Activated CD4-positive, alpha-beta T cell treated with anti-CD3 and anti-CD28 coated beads, Interleukin-10, Interleukin-2, amounts not matched to agents 100 ng/mL and 50 ng/mL, durations not matched to agents 16 hours and 8 hours (primary cell): ENCODE measurements at places on chromosomes 7 and 10.

DNA sequence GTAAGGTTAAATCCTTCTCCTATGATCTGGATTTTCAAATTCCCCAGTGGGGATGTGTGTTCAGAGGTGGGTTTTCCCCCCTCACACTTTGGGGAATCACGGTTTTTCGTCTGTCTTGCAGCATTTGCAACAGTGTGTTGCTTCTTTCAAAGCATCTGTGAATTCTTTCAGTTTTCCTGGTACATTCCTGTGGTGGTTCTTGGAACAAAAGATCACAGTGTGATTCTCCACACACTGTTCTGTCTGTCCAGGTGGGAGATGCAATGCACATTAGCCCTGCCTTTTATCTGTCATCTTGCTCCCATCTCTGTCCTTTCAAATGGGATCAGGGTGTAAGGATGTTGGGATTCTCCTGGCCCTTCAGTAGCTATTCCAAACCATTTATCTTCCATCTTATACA is 11.8 kb downstream of the AGK start:
- DNase-seq, result no peak

- no peak for DNase-seq
These were observed 26.1 kb upstream of the DNAJC1 start for GRCh38 chr10:22029445-22030236.

GRCh38 chr10:124329362-124329761 is 89.4 kb downstream of the OAT start:
- no peak for DNase-seq

DNA sequence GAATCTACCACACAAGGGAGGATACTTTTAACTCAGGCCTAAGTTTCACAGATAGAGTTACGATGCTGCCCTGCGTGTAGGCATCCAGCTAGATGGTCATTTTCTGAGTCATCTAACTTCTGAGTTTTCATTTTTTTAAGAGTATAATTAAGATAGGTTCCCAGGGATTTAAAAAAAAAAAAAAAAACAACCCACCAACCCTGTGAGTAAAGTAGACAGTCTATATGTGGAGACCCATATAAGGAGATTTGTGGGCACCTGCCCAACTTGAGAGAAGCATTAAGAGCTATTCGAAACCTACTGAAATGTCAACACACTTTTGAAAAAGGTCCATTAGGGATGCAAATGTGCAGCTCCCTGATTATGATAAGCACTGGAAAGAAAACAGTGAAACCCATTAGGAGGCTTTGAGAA is 257.3 kb downstream of the TRIL start:
- no peak for DNase-seq

DNA sequence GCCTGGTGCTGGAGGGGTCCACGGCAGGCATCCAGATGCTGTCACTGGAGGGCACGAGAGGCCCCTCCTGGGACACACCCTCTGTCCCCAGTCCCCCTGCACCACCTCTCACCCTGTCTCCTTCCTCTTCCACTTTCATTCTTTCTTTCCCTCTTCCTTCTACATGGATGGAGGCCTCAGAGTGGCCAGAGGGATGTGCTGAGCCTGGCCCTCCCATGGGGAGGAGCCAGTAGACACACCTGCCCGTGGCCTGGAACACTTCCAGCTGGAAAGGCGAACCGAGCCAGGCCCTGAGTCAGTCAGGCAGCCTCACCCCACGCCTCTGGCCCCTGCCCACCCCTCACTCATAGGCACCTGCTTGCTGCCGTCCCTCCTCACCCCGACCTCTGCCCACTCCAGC is 55.9 kb upstream of the MXI1 start:
- no peak for DNase-seq

DNA sequence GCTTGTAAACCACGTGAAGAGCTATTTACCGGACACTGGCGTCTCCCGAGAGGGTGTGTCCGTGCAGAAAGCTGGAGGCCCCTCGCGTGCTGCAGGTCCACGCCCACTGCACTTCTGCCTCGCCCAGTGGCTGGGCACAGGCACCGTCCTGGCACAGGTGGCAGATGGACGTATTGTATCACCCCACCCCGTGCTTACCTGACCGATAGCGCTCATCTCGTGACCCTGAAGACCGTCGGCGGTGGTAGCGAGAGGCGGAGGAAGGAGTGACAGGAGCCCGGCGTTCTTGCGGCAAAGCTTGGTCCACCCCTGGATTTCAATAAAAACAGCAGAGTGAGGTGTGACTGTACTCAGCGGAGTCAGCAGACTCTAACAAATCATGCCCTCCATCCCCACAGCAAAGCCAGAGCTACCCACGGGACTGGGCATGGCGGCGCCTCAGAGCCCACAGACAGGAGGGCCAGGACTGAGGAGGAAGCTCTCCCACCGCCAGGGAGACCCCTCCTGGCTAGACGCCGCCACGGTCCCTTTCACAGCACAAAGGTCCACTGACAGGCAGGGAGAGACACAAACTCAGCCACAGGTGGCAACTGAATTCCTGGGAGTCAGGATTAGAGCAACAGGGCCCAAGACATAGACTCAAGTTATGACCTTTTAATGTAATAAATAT is 217.1 kb downstream of the DIP2C start:
- DNase-seq, result no peak

DNA sequence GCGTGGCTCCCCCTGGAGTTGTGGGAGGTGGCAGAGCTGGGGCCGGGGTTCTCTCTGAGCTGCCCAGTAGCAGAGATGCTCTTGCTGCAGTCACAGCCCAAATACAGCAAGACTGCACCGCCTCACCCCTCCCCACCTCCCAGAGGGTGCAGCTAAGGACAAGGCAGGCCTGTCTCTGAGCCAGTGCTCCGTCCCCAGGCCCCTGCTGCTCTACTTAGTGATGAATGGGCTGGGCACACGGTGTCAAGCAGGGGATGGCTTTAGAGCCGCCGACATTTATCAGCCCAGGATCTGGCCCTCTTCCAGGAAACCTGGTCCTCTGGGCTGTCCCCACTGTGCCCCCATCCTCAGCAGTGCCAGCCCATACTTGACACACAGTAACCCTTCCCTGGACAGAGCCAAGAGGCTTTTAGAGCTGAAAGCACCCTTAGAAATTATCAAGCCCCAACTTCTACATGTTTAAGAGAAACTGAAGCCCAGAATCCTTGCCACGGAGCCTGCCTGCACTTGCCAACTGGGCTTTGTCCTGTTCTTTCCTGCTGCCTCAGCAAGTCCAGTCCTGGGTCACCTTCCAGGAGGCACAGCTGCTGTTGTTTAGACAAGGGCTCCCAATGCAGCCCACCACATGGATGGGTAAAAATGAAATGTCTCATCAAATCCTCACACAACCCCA is 137.1 kb upstream of the UNC5B start:
- no peak for DNase-seq

DNA sequence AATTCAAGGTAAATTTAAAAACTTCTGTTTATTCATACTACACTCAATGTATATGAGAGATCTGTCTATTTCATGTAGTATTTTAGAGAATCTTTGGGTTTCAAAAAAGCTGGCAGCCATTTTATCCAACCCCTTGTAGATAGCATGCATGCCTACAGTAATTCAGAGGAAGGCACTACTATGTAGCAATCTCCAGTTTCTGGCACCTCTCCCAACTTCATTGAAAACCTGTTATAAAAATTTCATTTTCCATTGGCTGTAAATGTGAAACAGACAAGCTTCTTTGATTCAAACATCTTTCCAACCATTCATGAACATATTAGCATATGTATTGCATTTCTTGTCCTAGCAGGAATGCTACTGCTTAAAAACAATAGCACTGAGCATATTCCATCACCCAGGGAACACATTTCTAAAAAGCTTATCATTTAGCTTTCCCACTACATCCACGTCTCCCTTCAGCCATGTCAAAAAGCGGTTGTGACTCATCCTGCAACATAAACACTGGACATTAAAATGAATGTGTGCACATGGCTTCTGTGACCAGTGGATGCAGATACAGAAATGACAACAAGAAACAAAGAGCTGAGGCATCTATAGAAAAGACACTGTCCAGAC is 330.4 kb upstream of the AOAH start:
- DNase-seq, result no peak

DNA sequence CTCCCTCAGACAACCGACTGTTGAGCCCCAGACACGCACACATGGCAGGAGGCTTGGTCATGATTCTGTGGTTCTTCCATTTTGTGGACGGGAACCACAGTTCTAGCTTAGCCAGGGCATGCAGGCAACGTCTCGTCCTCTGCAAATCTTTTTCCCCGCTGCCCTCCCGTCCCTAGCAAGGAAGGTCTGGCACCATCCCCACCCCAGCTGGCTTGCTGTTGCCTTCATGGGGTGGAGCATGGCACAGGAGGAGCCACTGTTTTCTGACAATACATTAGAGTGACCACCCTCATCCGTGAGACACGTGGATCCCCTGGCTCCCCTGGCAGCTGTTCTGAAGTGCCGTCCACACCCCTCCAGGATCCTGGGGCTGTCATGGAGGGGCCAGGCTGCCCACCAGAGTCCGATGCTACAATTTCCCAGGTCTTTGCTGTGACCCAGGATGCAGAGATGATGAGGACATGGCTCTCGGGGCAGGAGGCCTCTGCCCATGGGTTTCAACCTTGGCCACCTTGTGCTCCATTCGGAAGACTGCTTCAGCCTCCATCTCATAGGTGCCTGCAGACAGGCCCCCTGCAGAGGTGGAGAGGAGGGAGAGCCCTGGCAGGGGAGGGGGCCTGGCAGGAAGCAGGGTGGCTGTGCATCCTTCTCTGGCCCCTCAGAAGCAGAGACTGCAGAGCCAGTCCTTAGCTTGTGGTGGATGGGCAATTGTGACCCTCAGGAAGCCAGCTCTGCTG is 233.6 kb downstream of the GLRX3 start:
- no peak for DNase-seq

- DNase-seq, result no peak
These were observed 28.1 kb downstream of the DNMBP start for GRCh38 chr10:99981581-99982199.

DNA sequence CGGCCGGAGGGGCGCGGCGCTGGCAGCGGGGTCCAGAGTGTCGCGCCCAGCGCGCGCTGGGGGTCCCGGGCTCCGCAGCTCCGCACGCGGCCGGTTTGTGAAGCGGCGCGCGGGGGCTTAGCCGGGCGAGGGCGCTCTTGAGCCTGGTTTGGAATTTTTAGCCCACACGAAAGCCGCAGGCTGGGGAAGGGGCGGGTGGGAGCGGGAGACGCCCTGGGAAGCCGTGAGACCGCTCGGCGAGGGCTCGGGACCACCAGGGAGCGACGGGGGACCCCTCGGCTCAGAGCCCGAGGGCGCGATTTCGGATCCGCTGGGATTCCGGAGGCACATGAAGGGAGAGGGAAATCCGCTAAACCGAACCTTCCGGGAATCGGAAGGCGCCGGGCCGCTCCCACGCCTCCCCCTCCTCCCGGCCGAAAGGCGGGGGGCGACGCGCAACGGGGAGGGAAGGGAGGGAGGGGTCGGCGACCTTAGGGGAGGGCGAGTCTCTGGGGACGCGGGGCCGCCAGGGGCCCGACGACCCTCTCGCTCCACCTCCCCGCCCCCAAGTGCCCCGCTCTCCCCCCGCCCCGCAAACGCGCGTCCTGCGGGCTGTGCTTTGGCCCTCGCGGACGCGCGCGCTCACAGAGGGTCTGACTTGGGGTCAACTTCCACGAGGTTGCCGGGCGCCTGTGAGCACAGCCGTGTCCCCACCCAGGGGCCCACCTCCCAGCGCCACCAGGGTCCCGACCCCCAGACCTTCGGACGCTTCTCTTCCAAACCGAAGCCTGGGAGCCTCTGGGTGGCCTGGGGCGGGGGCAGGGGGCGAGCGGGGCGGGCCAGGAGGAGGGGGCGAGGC is 5.1 kb upstream of the ELFN1 start:
- peak; percentile 47 for DNase-seq

DNA sequence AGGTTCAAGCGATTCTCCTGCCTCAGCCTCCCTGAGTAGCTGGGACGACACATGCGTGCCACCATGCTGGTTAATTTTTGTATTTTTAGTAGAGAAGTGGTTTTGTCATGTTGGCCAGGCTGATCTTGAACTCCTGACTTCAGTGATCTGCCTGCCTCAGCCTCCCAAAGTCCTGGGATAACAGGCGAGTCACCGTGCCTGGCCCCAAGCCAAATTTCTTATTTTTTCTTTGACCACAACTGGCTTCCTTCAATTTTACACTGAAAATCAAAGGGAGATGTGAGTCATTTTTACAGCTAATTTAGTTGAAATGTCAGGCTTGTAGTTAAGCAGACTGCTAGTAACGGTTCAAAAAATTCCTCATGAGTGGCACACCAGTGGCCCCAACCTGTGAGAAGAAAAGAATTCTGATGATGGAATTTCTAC is 7.8 kb downstream of the RNF216 start:
- DNase-seq, result peak; percentile 57

- no peak for DNase-seq
These were observed 113.5 kb upstream of the IL6 start for GRCh38 chr7:22613496-22613895.

GRCh38 chr7:74271742-74272141 is 17.5 kb upstream of the CLIP2 start:
- DNase-seq, result no peak

- no peak for DNase-seq
These were observed 2.5 kb upstream of the LAMB4 start for GRCh38 chr7:108132551-108133265.

DNA sequence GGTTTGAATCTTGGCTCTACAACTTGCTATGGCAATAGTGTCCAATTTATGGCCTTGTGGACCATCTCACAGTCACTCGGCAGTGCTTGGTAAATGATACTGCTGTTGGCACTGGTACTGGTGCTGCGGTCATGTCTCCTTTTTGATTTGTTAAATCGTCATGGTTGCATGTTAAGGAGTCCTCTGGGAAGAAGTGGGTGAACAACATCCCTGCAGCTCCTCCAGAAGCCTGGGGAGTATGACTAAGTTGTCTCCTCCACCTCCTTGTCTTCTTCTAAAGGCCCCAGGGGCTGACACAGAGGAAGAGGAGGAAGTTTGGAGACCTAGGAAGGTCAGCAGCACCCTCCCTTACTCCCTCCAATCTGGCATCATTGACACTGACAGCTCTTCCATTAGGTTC is 8.5 kb downstream of the ITPRIP start:
- DNase-seq, result no peak

- no peak for DNase-seq
These were observed 6.6 kb downstream of the TRIM8 start for GRCh38 chr10:102650655-102651454.

DNA sequence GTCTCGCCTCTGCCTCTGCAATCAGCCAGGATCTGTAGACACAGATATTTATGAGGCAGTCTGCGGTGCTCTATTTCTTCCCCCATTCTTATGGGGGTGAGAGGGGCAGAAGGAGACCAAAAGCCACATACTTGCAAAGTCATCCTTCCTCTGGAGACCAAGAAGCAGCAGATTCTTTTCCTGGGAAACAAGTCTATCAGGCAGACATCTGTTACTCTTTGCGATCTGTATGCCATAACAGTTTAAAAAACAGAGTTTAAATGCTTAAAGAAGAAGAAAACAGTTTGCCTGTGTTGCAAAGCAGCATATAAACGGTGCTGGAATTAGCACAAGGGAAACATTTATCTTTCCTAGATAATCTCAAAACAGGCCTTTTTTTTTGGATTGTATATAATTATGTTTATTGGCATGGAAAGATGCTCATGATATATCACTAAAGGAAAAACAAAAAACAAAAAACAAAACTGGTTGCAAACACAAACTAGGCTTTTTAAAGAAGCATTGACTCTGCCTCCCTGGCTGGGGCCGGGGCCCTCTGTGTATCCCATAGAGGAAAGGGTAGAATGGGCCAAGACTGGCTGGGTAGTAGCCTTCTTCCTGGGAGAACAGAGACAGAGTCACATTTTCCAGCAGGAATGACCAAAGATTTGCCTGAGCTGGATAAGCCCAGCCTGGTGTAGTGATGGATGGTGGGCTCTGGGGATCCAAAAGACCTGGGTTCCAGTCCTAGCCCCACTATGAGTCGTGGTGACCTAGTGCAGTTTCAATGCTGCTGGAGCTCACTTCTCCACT is 50.4 kb downstream of the RGS10 start:
- DNase-seq, result no peak
